ENCODE measurements at places on chromosomes 13 and 19. TPM values are rescaled to one million over a fixed set of nuclear protein-coding genes. Genes with fewer than 3 reads are reported as not detected.

DNA sequence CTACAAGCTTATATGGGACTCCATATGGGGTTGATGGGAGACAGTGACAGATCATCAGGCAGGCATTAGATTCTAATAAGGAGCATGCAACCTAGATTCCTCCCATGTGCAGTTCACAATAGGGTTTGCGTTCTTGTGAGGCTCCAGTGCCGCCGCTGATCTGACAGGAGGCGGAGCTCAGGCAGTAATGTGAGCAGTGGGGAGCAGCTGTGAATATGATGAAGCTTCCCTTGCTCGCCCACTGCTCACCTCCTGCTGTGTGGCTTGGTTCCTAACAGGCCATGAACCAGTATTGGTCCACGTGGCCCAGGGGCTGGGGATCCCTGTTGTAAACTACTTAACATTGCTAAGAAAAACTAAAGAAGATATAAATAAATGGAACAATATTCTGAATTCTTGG, 378.4 kb downstream of the KCNRG start:
- H3K36me3 ChIP-seq: peaks cover 5% of the 10 kb centered on the region
- no peak overlapping the region for H3K27ac ChIP-seq
- no peak overlapping the region for H3K4me3 ChIP-seq

DNA sequence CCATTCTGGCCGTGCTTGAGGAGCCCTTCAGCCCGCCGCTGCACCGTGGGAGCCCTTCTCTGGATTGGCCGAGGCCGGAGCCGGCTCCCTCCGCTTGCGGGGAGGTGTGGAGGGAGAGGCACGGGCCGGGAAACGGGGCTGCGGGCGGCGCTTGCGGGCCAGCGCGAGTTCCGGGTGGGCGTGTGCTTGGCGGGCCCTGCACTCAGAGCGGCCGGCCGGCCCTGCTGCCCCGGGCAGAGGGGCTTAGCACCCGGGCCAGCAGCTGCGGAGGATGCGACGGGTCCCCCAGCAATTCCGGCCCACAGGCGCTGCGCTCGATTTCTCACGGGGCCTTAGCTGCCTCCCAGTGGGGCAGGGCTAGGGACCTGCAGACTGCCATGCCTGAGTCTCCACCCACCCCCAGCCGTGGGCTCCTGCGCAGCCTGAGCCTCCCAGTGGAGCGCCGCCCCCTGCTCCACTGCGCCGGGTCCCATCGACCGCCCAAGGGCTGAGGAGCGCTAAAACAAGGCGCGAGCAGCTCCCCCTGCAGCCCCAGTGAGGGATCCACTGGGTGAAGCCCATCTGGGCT, 76.5 kb downstream of the PCDH20 start:
- no peak overlapping the region for H3K4me3 ChIP-seq
- no peak for DNase-seq
- H3K27me3 ChIP-seq: no peaks in the 10 kb centered on the region
- no peaks in the 10 kb centered on the region for H3K4me1 ChIP-seq
- no peaks in the 10 kb centered on the region for H3K36me3 ChIP-seq

GRCh38 chr19:50820549-50821247, 2.9 kb downstream of the KLK1 start:
- no peak overlapping the region for H3K27ac ChIP-seq
- no peaks in the 10 kb centered on the region for H3K36me3 ChIP-seq
- H3K27me3 ChIP-seq: peaks cover 48% of the 10 kb centered on the region
- H3K4me3 ChIP-seq: no peak overlapping the region
- no peaks in the 10 kb centered on the region for H3K4me1 ChIP-seq

DNA sequence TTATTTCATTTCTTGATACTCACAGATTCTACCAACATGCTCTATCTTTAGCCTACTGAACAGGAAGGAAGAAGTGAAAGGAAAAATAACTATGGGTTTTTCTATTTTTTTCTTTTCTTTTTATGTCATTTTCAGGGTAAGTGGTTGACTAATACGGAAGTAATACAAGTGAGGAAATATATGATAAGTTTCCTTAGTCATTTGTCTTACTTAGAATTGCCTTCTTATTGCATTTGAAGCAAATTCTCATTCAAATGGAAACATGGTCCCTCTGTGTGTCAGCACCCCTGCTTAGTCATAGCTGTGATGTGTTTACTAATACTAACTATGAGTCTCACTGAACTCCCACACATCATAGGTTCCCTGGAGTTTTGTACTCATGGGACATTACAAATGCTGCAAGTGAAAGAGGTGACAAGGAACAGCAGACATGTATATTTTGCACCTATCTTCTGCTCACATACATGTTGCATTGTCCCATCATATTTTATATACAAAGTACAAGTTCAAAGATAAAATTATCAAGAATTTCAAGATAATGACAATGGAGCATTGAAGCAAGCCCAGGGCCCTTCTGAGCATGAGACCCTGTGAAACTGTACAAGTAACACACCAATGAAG, 60.1 kb downstream of the DCT start:
- peaks cover 8% of the 10 kb centered on the region for H3K4me1 ChIP-seq
- no peak overlapping the region for H3K4me3 ChIP-seq
- H3K36me3 ChIP-seq: no peaks in the 10 kb centered on the region
- no peak for DNase-seq
- no peaks in the 10 kb centered on the region for H3K27me3 ChIP-seq
- H3K27ac ChIP-seq: no peak overlapping the region

DNA sequence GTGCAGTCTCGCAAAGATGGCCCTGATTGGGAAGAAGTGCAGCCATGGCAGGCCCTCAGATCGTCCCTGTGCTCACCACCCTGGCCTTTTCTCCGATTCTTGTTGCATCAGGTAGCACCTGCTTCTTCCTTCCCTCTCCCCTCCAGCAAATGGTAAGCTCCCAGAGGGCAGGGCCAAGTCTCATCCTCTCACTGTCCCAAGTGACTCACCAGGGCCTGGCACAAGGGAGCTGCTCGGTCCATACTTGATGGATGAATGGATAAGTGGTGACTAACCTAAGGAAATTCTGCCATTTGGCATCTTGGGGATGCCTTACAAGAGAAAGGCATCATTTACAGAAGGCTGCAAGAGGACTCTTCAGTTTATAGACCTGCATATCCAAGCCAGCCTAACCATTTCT, 84.9 kb downstream of the ZIC5 start:
- H3K4me1 ChIP-seq: peaks cover 16% of the 10 kb centered on the region
- no peaks in the 10 kb centered on the region for H3K36me3 ChIP-seq
- no peak for DNase-seq
- H3K27me3 ChIP-seq: peaks cover 2% of the 10 kb centered on the region

DNA sequence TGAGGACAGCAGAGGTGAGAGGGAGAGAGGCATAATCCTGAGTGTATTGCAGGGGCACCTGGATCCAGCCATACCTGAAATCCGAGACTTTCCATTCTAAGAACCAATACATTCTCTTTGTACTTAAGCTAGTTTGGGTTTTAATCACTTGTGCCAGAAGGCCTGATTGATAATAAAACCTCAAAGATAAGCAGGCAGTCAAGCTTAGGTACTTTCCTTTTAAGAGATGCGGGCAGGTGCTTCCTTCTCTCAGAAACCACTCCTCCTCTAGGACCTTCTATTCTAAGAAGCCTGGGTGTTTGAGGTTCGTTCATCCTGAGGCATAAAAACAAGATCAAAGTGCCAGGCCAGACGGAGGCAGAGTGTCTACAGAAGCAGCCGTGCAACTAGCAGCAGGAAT, 22.2 kb downstream of the FAM187B start:
- H3K27me3 ChIP-seq: no peaks in the 10 kb centered on the region
- no peak for DNase-seq
- peaks cover 8% of the 10 kb centered on the region for H3K4me1 ChIP-seq
- H3K4me3 ChIP-seq: no peak overlapping the region
- H3K27ac ChIP-seq: no peak overlapping the region

Gene PSG3
- polyA plus RNA-seq: 0.07 TPM

Data from HepG2 (cell line).